Stimulated activated CD8-positive, alpha-beta memory T cell treated with anti-CD3 and anti-CD28 coated beads, Interleukin-15, amount 100 ng/mL, for 1 hour (primary cell): ENCODE measurements at places on chromosomes 4 and X.
A peak's percentile ranks its signal among the peaks of the same experiment; 100 is the strongest.

DNA sequence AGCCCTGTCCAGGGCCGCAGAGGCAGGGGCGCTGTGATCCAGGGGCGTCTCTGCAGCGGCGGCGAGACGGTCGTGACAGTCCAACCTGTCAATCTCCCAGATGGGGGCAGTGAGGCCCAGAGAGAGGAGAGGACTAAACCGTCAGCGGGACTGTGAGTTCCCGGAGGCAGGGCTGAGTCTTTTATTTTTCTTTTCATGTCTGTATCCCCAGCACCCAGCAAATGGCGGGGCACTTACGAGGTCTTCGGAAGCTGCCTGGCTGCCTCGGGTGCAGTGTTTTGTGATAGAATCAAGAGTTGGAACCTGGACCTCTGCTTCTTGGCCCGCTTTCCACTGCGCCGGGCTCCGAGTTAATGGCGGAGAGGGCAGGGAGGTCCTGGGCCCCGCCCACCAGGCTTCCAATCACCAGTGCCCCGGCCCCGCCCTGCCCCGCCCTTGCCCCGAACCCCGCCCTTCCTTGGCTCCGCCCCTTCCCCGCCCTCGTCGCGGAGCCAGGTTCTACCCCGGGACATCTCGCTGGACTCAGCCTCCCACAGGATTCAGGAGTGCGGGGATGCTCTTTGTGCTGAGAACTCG lies 35.3 kb upstream of the GRPEL1 start:
- DNase-seq: peak; percentile 55

DNA sequence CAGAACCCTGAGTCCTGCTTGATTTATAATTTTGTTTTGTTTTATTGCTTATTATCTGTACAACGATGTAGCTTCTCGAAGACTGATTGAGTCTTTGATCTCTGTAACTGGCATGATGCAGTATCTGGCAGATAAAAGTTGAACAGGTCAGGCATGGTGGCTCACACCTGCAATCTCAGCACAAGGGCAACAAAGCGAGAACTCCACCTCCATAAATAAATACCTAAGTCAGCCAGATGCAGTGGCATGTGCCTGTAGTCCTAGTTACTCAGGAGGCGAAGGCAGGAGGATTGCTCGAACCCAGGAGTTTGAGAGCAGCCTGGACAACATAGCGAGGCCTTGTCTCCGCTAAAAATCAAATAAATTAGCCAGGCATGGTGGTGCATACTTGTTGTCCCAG lies 15.7 kb upstream of the WDR19 start:
- DNase-seq: no peak

- DNase-seq: no peak
Measured at GRCh38 chr4:109912706-109913595, at the start of gene EGF. Gene EGF (plus strand): TSS chr4:109912883. CDS start chr4:109913336, 453 bp downstream.

DNA sequence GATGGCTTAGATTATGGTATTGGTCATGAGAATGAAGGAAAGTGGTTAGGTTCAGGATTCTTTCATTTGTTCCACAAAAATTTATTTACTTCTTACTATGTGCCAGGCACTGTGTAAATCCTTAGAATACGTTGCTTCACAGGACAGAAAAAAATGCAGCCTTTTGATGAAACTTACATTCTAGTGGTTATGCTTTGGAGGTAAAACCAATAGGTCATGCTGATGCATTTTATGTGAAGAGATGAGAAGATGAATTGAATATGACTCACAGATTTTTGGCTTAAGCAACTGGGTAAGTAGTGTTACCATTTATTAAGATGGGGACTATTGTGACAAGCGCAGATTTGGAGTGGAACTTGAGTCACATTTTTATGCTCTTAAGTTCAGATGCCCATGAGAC lies 165.3 kb downstream of the GLRA2 start:
- DNase-seq: no peak

DNA sequence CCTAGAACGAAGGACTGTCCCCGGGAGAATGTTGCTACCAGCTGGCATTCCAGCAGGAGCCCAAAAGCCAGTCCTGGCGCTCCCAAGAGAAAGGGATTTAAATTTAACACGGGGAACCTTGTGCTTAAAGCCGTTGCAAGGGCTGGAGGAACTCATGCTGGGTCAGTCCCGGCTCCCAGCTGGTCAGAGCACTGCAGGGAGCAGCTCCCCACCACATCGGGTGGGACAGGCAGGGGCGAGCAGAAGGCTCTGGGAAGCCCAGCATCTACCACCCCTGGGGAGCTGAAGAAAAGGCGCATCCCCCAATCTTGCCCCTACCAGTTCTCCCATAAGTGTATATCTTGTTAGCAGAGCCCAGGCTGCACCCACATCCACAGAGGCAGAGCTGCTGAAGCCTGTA lies 15.7 kb downstream of the CFAP99 start:
- DNase-seq: no peak

GRCh38 chrX:107851215-107851614 lies 25.5 kb downstream of the MID2 start:
- no peak for DNase-seq
